ENCODE measurements at places on chromosomes 4 and X.

- DNase-seq: no peak
- no peaks in the 10 kb centered on the region for H3K27me3 ChIP-seq
- no peak overlapping the region for H3K27ac ChIP-seq
- no peak overlapping the region for H3K4me3 ChIP-seq
- H3K4me1 ChIP-seq: no peaks in the 10 kb centered on the region
Measured at GRCh38 chr4:26458157-26458561, 32.1 kb downstream of the CCKAR start.

- no peak overlapping the region for H3K27ac ChIP-seq
- H3K27me3 ChIP-seq: no peaks in the 10 kb centered on the region
- H3K4me3 ChIP-seq: no peak overlapping the region
Measured at GRCh38 chr4:185602397-185602796, 67.1 kb upstream of the PDLIM3 start.

GRCh38 chr4:20423420-20423819 lies 171.7 kb downstream of the SLIT2 start:
- H3K27me3 ChIP-seq: no peaks in the 10 kb centered on the region

- H3K27ac ChIP-seq: no peak overlapping the region
- no peaks in the 10 kb centered on the region for H3K27me3 ChIP-seq
- no peak for DNase-seq
- H3K4me1 ChIP-seq: peaks cover 3% of the 10 kb centered on the region
Measured at GRCh38 chr4:7007142-7007907, 35.8 kb upstream of the TADA2B start.

- peak overlapping the region; percentile 92 for H3K27ac ChIP-seq
- no peaks in the 10 kb centered on the region for H3K27me3 ChIP-seq
- H3K4me1 ChIP-seq: peaks cover 1% of the 10 kb centered on the region
- no peaks in the 10 kb centered on the region for H3K36me3 ChIP-seq
Measured at GRCh38 chrX:16185725-16186136, 18.4 kb downstream of the MAGEB17 start.

DNA sequence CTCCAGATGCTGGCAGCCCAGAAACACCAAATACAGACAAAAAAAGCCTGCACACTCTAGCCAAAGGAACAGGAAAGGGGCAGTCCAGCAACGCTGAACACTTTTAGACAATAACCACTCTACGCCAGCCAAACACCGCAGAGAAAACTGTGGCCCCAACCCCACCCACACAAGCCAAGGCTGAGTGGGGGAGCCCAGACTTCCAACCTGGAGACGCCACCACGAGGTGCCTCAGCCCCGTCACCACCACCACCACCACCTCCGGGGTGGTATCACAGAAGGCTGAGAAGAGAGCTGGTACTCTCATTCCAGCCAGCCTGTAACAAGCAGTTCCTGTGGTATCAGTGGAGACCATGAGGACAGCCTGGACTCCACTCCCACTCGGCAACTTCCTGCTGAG lies 22.8 kb downstream of the MEPE start:
- H3K27ac ChIP-seq: no peak overlapping the region
- no peaks in the 10 kb centered on the region for H3K36me3 ChIP-seq
- H3K4me3 ChIP-seq: no peak overlapping the region
- no peak for DNase-seq
- peaks cover 4% of the 10 kb centered on the region for H3K4me1 ChIP-seq

- peaks cover 4% of the 10 kb centered on the region for H3K4me1 ChIP-seq
- peaks cover 39% of the 10 kb centered on the region for H3K27me3 ChIP-seq
- no peak for DNase-seq
- no peak overlapping the region for H3K27ac ChIP-seq
- no peaks in the 10 kb centered on the region for H3K36me3 ChIP-seq
Measured at GRCh38 chr4:54089875-54090274, 10.1 kb upstream of the GSX2 start.

- no peak for DNase-seq
- no peaks in the 10 kb centered on the region for H3K4me1 ChIP-seq
- no peaks in the 10 kb centered on the region for H3K36me3 ChIP-seq
- H3K27ac ChIP-seq: no peak overlapping the region
Measured at GRCh38 chrX:115598556-115598955, 37.6 kb downstream of the PLS3 start.

DNA sequence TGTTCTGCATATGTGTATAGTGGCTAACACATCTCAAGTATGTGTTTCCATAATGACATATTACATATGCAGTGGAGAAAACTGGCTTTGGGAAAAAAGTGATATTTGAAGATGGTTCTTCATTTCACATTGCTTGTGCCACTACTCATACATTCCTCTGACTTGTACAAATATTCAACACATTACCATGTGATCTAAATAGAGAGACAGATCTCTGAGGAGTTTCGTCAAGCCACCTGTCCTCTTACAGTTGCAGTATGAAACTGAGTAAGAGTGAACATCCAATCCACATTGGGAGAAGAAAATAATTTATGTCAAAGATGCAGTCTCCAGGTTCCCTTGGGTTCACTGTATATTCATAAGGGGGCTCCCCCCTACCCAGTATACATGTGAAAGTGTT lies 123.9 kb downstream of the KDR start:
- no peaks in the 10 kb centered on the region for H3K36me3 ChIP-seq
- no peak overlapping the region for H3K27ac ChIP-seq
- H3K4me3 ChIP-seq: no peak overlapping the region

DNA sequence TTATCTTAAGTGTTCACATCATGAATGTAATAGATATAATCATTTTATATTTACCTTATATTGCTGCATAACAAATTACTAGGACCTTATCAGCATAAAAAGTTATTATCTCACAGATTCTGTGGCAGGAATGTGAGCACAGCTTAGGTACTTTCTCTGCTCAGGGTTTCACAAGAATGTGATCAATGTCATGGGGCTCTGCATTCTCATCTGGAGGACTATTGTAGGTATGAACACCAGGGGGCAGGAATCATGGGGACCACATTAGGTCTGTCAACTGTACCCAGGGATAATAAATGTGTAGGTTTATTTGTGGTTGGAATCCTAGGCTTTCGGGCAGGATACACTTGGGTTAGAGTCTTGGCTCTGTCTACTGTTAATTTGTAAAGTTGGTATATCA lies 519.2 kb downstream of the ARAP2 start:
- H3K36me3 ChIP-seq: no peaks in the 10 kb centered on the region
- no peaks in the 10 kb centered on the region for H3K27me3 ChIP-seq
- no peak overlapping the region for H3K4me3 ChIP-seq
- no peaks in the 10 kb centered on the region for H3K4me1 ChIP-seq

All from iPS DF 6.9 (cell line).